Fibroblast of the aortic adventitia (primary cell): ENCODE measurements at places on chromosomes 5 and 9. TPM values are rescaled to one million over a fixed set of nuclear protein-coding genes. Genes with fewer than 3 reads are reported as not detected.

Gene MRPS27
- total RNA-seq, result 80.6 and 83.6 TPM in 2 replicates

Gene C1QTNF2
- total RNA-seq, result 0.57 and 2.0 TPM in 2 replicates

Gene DIRAS2
- total RNA-seq, result 1.6 TPM in 1 of 2 replicates, not detected in the other

Gene N4BP3
- total RNA-seq, result 0.18 and 0.65 TPM in 2 replicates

Gene MAMDC2
- 0.45 and 2.8 TPM in 2 replicates for total RNA-seq

Gene LHFPL2
- 42.8 and 81.2 TPM in 2 replicates for total RNA-seq

Gene ADAMTS2
- 25.8 and 66.6 TPM in 2 replicates for total RNA-seq

Gene SURF6
- total RNA-seq, result 6.9 and 13.5 TPM in 2 replicates

Gene GNA14
- 1.5 and 6.1 TPM in 2 replicates for total RNA-seq

Gene FCN2
- total RNA-seq, result not detected in 2 replicates

Gene SPINK6
- not detected in 2 replicates for total RNA-seq

Gene ZNF474
- total RNA-seq, result 0.09 TPM in 1 of 2 replicates, not detected in the other

Gene OR2Y1
- not detected in 2 replicates for total RNA-seq

Gene F2RL2
- 9.8 and 18.6 TPM in 2 replicates for total RNA-seq

Gene PAPPA
- 12.3 and 80.5 TPM in 2 replicates for total RNA-seq

Gene FBP1
- total RNA-seq, result not detected in 2 replicates

Gene SLC36A3
- total RNA-seq, result not detected in 2 replicates

Gene IFNA13
- not detected in 2 replicates for total RNA-seq

Gene OLFM1
- 0.81 and 1.5 TPM in 2 replicates for total RNA-seq

Gene PCDHA9
- total RNA-seq, result under 0.01 and 0.49 TPM in 2 replicates

Gene TAF11L11
- total RNA-seq, result not detected in 2 replicates

Gene PITX1
- total RNA-seq, result 1.5 TPM in 1 of 2 replicates, not detected in the other

Gene CCDC152
- total RNA-seq, result 3.4 and 5.8 TPM in 2 replicates

Gene TSPAN17
- total RNA-seq, result 19.3 and 29.0 TPM in 2 replicates

Gene CATSPER3
- total RNA-seq, result 0.09 TPM in 1 of 2 replicates, not detected in the other

Gene CCDC192
- total RNA-seq, result not detected in 2 replicates

Gene TAL2
- not detected in 2 replicates for total RNA-seq

Gene ITGA2
- 9.1 and 171 TPM in 2 replicates for total RNA-seq

Gene AMBP
- 0.27 TPM in 1 of 2 replicates, not detected in the other for total RNA-seq

Gene SLC36A2
- total RNA-seq, result not detected in 2 replicates

Gene RAI14
- 85.9 and 100 TPM in 2 replicates for total RNA-seq

Gene C9orf153
- 0.41 and 0.45 TPM in 2 replicates for total RNA-seq

Gene TPPP
- total RNA-seq, result not detected in 2 replicates

Gene IGIP
- total RNA-seq, result 7.8 and 13.7 TPM in 2 replicates
